ENCODE measurements at places on chromosomes 2 and 18.

DNA sequence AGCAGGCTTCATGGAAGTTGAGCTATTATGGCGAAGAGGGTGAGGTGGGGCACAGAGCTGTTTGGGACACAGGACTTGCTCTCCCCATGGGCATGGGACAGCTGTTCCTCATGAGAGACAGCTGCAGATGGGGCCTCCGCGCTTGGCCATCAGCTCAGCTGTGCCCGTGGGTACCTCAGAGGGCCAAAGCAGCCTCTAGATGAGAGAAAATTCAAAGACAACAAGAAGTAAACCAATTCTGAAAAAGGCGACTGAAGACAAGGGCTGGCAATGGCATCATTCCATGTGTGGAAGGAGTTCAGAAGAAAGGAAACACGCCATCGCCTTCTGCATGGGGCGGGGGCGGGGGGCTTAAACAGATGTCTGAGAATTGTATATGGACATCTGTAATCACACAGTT lies 136.2 kb downstream of the BCL2 start:
- DNase-seq, result no peak

DNA sequence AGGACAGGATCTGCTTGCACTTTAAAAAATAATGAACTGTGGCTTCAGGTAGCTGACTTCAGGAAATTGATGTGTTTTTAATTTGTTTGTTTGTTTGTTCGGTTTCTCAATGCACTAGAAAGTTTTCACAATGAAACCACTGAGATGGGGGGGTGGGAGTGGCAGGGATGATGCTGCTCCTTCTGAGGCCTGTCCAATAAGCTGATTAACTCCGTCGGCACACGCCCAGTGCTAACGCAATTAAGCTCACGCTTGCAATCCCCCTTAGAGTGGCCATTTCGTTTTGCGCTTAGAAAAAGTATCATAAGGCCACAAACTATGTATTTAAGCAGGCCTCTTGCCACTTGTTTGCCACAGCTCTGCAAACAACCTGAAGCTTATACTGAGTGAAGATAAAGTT lies 12.5 kb upstream of the GPR39 start:
- no peak for DNase-seq

- no peak for DNase-seq
Measured at GRCh38 chr2:25620077-25620476, 53.3 kb downstream of the DTNB start.

DNA sequence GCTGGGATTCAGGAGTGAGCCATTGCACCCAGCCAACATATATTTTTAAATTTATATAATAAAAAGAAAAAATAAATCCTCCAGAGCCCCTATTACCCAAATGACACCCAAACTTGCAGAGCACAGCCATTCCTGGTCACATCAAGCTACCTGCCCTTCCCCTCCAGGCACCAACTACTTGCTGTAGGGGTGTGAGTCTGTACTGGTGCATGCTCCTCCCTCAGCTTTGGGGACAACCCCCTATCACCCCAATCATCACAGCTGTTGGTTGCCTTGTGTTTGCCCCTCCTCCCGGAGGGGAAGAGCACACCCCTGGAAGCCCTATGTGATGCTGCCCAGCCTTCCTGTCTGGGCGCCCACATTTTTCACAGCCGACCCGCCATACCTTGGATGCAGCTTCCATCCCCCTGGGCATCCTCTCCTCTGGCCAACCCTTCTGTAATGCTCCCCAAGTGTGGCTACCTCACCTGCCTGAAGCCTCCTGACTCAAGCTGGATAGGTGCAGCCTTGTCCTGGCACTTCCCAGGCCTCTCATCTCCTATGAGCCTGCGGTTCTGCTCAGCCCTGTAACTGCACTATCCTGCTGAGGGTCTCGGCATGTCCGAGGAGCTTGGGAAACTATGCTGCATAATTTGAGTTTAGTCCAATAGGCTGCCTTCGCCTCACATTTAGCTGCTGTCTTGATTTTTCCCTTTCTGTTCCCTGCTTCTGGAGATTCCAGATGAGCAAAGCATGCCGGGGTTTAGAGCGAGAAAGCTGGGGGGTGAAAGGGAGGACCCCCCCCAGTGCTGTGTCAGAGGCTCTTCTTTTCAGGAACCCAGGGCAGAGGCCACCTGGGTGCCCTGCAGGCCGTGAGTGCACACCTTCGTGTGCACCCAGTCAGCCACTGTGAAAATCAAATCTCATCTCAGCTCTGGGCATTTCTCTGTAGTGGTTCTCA lies 27.2 kb downstream of the CHST10 start:
- DNase-seq, result no peak

DNA sequence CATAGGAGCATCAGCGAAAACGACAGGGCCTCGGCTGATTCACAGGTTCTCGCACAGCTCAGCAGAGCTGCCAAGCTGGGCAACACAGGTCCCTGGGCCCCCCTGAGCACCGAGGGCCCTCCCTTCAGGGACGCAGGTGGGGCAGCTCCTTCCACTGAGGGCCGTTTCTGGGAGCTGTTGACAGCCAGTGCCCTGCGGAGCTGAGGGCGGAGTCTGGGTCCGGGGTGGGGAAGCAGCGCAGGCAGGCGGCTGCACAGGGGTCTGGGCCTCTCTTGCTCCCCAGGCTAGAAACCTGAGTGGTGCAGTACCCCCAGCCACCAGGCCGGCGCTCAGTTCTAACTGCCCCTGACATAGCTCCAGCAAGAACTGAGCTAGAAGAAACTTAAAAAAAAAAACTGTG lies 65.7 kb downstream of the PXDN start:
- no peak for DNase-seq

GRCh38 chr2:191656391-191656790 lies 21.5 kb upstream of the NABP1 start:
- DNase-seq, result no peak

GRCh38 chr18:43389163-43389562 lies 111.9 kb upstream of the SYT4 start:
- DNase-seq, result no peak

DNA sequence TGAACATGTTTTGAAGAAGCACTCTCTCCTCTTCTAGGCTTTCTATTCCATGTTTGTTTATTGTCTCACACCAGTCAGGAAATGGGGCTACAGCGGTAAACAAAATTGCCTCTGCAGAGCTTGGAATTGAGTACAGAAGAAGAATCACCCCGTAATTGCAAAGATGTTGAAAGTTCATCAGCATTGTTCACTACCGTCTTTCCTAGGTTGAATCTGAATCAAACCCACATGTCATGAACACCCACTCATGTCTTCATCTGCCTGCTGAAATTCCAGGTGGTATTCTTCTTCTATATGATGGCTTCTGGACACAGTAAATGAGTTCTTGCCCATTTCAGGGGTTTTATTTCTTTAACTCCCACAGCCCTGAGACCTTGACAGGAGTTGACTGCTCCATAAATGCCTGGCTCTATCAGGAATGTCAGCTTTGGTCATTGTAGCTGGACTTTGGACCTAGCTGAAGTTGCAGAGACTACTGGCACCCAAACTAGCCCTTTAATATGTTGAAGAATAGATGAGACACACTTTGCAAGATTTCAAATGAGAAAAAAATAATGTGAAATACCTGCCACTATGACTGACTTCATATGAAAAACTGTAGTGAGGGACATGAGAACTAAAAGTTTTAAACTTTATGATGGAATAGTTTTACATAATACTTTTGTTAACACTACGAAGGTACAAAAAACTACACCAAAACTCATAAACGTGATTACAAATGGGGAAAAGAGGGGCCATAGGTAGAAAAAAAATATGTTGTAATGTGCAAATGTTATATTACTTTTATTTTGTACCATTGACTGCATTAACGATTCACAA lies 1235.3 kb upstream of the ZEB2 start:
- DNase-seq, result no peak

- no peak for DNase-seq
Measured at GRCh38 chr2:208375491-208376068, 31.0 kb upstream of the PTH2R start.

GRCh38 chr2:234827096-234827860 lies 124.5 kb upstream of the SH3BP4 start:
- no peak for DNase-seq

GRCh38 chr2:180759631-180760030 lies 220.8 kb upstream of the UBE2E3 start:
- DNase-seq, result no peak

GRCh38 chr2:114119862-114120261 lies 230.0 kb downstream of the ACTR3 start:
- DNase-seq, result no peak

DNA sequence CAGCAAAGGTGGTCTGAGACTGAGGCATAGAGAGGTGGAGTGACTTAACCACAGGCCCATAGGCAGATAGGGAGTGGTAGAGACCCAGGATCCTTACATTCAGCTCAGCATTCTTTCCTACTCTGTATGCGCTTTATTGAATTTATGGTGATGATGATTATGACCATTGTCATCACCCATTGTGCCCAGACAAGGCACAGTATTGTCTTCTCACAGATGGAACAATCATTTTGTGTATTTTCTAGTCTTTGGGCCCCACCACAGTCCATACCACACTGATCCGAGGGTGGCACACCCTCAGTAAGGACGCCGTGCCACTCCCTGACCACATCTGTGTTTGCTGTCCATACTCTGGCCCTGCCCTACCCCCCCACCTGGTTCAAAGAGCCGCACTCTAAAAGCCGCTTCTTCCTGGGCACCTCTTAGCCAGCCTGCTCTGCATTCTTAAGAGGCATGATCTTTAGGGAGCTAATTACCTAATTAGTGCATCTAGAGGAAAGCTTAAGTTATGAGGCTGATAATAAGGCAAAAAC lies 179.6 kb upstream of the SMAD2 start:
- DNase-seq, result no peak

GRCh38 chr2:129118296-129118695 lies 799.6 kb upstream of the HS6ST1 start:
- DNase-seq, result no peak

DNA sequence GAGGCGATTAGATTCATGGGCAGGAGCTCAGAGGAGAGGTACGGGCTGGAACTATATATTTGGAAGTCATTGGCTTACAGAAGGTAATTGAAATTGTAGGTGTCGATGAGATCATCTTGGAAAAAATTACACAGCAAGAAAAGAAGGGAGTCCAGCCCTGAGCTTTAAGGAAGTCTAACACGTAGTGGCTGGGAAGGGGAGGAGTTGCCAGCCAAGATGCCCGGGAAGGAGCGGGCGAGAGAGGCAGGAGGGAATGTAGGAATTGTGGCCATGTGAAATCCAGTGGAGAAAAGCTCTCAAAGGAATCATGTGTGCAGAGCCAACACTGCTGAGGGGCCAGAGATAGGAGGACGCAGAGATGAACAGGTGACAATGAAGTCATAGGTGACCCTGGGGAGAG lies 25.6 kb upstream of the SCYGR1 start:
- DNase-seq, result no peak

DNA sequence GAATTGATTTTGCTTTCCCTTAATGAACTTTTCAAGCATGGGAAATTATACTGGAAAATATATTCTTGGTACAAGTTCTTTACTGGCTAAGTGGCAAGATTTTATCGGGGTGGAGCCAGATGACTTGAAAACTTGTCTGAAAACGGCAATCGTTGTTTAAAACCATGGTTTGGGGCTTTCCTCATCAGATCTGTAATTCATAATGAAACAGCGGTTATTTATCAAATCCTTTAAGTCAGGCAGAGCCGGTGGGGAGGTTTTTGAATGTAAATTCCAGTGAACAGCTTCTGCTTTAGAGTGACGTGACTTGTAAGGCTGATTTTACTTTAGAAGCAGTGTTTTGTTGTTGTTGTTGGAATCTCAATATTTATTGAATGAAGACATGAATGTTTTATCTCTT lies 2.6 kb downstream of the SEC11C start:
- no peak for DNase-seq

- no peak for DNase-seq
Measured at GRCh38 chr2:102788216-102788884, 26.5 kb downstream of the TMEM182 start.

DNA sequence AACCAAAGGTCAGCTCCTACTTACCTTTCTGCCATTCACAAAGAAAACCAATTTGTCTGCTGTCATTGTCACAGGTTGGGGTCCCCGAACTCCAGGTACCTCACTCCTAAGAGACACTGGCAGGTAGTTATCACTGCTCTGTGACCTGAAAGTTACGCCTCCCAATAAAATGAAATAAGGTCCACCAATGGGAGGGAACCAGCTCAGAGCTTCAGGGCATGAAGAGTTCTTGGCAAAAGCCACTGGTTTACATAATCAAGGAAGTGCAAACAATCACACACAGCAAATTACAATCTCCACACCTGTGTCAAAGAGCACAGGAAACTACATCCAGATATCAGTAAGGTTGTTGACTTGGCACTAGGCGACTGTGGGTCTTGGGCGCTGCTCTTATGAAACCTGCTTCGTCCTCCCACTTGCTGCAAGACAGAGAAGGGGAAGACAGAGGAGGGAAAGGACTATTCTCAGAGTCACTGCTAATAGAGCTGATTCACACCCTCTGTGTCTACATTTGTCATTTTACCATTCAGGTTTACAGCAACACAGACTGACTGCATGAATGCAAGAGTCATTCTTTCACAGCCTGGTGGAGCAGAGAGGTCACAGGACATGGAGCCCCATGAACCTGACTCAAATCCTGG lies at the start of gene XDH:
Gene XDH, minus strand, starts transcription at position 142 of the 641 bp plus-strand sequence. Its CDS starts 76 bp downstream, at position 66.
- DNase-seq, result no peak

DNA sequence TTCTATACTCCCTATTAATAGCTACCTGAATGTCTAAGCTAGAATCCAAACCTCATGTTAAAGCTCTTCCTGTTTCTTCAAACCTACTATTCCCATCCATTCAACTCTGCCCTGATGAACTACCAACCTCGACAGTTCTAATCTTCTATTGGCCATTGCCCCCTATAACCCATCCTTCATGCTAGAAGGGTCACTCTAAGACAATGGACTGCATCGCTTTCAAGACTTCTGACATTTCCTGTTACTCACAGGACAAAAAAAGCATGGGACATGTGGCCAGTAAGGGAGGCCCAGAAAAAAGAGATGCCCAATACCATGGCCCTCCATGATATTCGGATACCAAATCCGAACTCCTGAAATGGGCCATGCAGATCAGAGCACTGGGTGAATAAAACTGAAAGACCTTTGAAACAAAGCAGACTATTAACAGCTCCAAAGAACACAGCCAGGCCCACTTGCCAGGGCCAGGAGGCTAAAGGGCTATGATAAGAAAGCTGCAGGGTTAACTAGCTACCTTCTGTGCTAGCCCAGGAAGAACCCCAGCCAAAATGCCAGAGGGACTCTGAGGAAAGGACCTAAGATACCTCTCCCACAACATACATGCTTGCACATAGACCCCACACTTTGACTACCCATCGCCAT lies 4.5 kb downstream of the B4GALT6 start:
- no peak for DNase-seq

DNA sequence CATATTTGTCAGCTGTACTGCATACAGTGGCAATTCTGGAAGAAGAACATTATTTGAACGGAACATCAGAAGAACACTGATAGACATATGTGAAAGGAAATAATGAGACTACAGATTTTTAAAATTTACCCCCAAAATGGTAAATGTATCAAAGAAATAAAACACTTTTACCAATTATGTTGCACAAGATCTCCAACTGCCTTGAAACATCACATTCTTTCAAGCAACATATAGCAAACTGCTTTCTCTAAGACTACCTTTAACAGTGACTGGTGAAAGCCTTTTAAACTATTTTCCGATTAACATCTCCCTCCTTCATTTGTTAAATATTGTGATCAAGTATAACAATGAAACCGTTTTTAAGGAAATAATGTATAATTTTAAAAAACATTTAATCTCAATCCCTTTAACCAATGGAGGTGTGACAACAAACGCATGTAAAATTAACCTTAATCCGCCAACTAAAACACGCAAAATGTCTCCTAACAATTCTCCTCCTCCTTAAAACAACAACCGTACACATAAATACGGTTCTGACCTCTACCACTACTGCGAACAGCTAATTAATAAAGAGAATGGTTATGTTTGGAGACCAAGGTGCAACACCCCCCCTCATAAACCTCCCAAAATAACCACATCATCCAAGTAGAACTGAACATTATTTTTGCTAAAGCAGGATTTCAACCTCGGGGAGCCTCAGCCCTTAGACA lies 2.4 kb downstream of the FBXO11 start:
- DNase-seq, result no peak

GRCh38 chr2:238817382-238817781 lies 30.5 kb upstream of the TWIST2 start:
- no peak for DNase-seq

Measured in activated T-cell treated with anti-CD3 and anti-CD28 coated beads for 48 hours (primary cell).